ENCODE measurements at places on chromosomes 4 and X.

DNA sequence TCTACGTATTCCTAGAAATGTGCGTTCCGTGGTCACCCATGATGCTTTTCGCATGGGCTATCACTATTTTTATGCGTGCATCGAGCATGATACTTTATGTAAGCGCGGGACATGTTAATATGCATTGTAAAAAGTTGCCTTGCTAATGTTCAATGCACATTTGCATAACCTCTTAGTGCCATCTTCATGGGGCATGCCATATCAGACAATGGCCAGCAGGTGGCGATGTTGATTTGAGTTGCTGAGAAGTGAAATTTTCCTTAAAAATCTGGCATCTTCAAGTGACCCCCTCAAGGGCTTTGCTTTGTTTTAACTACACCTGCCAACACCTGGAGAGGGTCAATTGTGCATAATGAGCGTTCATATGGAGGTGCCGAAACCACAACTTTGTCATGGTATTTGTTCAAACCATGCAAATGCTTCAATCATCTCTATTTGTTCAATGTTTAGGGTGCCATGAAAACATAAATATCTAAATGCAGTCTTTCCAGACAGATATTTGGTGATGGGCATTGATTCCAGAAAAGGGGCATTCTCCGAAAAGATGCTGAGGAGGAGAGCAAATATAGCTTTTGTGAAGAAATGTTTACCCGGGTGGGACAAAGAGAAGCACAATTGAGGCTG lies 833.9 kb upstream of the PRKX start:
- DNase-seq = no peak

DNA sequence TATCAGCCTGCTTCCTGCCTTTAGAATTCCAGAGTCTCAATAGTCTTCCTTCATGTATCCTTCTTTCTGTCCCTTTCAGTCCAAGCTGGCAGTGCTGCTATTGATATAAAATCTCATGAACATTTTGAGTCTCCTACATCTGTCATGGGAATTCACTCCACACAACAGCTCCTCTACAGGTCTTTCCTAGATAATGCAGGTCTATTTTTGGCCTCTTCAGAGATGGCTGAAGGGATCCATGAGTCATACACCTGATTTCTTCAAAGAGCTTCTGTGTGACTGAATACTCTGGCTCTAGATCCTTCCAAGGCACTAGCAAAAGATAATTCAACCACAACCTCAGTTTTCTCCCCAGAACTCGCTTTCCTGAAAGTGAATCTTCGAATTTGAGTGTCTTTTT lies 115.4 kb downstream of the STPG2 start:
- DNase-seq = no peak

- DNase-seq = no peak
Measured at GRCh38 chr4:2322227-2322626, 60.3 kb upstream of the MXD4 start.

- DNase-seq = no peak
Measured at GRCh38 chr4:169999923-170000322, 26.3 kb downstream of the MFAP3L start.

Data from stimulated activated CD4-positive, alpha-beta T cell treated with anti-CD3 and anti-CD28 coated beads, Interleukin-12 subunit alpha, Interleukin-12 subunit beta, amount 100 ng/mL, for 48 hours (primary cell).